ENCODE measurements at places on chromosomes 5 and 9.

DNA sequence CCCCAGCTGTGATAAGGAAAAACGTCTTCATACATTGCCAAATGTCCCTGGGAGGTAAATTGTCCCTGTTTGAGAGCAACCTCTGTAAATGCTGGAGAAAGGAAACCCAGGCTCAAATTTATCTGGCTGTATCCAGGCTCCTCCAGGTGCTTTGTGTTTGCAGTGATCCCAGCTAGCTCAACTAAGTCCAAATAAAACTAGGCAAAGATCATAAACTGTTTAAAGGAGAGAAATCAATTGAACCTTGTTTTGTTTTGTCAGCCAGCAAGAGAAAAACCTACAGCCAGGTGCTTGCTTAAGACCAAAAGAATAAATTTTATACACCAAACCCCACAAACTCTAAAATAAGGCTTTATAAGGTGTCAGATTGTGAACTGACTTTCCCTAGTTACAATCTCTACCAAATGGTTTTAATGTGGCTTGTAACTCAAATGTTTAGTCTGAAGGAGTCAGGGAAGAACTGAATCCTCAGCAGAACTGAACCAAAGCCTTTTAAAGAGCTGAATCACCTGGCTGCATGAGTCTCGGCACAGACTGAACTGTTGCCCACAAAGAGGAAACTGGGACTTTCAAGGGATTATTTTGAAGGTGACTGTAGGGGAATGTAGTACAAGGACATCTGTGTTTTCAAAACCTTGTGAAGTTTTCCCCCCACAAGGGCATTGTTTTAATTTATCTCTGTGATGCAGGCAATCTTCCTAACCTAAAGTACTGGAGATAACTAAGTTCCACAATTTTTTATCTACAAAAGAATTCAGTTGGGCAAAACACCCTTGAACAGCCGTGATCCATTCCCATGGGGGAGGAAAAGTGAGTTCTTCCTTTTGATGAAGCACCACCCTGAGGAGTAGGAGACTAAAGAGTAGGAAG lies 201.7 kb upstream of the TARS1 start:
- DNase-seq, result no peak

DNA sequence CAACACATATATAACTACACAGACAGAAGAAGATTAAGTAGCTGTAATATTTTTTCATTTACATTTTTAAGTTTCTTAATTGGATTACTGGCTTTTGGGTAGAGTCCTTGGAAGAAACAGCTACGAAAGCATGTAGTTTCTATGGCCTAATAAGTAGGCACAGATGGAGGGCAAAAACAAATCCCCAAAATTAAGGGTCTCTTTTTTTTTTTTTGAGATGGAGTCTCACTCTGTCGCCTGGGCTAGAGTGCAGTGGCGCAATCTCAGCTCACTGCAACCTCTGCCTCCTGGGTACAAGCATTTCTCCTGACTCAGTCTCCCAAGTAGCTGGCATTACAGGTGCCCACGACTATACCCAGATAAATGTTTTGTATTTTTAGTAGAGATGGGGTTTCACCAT lies 27.1 kb upstream of the MTMR12 start:
- no peak for DNase-seq

- no peak for DNase-seq
These were observed 88.9 kb downstream of the CDK5RAP2 start for GRCh38 chr9:120490888-120491595.

DNA sequence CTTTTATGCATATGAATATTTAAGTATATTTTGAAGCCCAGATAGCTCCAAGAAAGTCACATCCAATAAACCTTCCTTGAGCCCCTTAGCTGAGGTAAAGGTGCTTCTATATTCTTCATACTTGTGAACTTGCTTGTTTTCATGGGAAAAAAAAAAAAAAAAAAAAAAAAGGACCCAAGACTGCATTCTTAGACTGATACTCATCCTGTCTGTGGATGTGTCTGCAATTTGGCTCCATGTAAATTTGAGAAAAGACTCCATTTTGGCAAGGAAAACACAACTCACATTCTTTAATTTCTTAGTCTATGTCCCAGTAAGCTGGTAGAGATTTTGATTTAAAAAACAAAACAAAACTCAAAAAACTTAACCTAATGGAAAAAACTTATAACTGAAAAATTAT lies 238.3 kb downstream of the FBXL17 start:
- no peak for DNase-seq

- no peak for DNase-seq
These were observed 90.6 kb downstream of the PSD2 start for GRCh38 chr5:139886213-139886612.

DNA sequence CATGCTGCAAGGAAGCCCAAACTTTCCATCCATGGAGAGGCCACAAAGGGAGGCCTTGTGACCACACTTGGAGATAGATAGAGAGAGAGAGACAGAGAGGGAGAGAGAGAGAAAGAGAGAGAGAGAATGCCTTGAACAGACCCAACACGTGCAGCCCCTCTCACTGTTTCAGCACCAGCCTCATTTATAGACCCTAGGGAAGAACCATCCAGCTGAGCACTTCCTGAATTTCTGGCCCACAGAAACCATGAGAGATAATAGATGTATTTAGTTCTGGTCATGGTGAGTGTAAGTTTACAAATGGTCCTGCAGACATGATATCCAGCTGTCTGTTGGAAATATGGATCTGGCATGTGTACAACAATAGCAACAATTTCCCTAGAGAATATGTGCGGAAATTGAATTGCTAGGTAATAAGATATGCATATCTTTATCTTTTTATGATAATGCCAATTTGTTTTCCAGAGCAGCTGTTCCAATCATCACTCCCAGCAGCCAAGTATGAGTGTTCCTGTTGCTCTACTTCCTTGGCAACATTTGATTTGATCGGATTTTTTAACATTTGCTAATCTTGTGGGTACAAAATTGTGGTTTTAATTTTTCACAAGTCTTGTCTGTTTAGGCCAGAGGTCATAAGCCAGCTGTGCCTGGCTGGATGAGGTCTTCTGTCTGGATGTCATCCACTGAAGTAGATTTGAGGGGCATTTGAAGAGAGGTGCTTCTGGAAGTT lies 217.3 kb upstream of the IL12B start:
- DNase-seq, result no peak

DNA sequence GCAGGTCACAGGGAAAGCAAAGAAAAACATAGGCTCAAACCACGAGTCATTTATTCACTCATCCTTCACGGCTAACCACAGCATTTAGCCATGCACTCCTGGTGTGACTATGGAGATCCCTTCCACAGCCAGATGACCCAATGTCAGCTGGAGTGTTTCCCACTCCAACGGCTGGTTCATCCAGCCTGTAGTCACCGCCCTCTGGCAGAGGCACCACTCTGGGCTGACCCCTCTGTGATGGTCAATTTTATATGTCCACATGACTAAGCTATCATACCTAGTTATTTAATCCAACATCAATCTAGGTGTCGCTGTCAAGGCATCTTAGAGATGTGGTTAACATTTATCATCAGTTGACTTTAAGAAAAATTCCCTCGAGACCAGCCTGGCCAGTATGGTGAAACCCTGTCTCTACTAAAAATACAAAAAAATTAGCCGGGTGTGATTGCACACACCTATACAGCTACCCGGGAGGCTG lies 9.5 kb upstream of the PHF19 start:
- no peak for DNase-seq

DNA sequence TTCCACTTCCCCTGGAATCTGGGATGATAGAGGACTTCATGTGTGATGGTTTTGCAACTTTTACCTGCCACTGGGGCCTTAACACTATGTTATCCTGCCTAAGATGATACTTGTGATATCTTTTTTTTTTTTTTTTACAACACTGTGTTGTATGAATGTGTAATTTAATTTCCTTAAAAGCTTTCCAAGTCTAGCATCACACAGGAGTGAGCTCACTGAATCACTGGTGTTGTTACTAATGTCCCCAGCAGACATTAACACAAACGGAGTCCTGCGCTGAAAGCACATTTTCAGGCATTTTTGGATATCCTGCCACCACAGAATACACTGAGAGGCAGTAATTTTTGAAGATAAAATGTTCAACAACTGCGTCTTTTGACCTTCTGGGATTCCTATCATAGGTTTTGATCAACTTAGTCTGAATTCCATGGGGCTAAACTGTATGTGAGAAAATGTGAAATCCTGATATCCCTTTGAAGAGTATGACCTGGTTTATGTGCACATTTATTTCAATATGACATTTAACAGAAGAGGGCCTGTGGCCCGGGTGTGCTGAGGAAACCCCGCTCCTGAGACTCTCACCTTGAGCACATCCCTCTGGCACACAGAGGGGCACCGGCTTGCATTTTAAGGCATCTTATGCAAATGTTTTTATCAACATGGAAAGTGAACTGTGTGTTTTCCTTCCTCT lies 118.0 kb downstream of the FSTL4 start:
- DNase-seq, result no peak

DNA sequence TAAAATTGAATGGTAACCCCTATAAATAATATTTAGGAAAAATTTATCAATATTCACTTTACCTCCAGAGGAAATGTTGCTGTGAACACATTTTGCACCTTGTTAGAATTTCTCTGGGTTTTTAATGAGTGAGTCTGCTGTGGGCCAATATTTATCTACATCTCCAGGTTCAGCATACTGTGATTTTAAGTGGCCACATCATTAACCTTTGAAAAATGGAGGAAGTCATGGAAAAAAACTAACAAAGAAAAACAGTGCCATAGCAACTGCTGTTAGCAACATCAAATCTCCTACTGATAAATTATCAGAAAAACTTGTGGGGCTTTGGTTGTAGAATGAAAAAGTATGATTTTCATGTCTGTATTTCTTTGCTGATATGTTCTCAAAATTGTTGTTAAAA lies 55.0 kb downstream of the CD180 start:
- DNase-seq, result no peak

- no peak for DNase-seq
These were observed 1242.3 kb upstream of the WWC1 start for GRCh38 chr5:167049043-167049663.

DNA sequence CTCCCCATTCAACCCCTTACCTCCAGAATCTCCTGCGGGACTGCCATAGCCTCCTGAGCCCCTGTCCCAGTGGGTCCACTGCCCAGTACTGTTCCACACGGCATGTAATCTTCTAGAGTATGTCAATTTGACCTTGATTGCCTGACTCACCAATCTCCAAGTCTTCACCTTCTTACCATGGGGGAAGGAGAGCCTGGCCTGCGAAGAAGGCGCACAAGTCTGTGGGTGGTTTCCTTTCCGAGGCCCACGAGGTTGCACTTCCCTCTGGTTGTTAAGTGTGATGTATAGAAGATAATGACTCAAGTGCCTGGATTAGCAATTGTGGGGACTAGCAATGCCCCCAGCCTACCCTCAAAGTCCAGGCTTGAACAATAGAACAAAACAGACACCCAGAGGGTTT lies 8.1 kb upstream of the TENT4A start:
- DNase-seq, result no peak

- no peak for DNase-seq
These were observed 56.8 kb downstream of the PUM3 start for GRCh38 chr9:2787065-2787464.

- DNase-seq, result no peak
These were observed 55.1 kb downstream of the EHMT1 start for GRCh38 chr9:137673886-137674285.

DNA sequence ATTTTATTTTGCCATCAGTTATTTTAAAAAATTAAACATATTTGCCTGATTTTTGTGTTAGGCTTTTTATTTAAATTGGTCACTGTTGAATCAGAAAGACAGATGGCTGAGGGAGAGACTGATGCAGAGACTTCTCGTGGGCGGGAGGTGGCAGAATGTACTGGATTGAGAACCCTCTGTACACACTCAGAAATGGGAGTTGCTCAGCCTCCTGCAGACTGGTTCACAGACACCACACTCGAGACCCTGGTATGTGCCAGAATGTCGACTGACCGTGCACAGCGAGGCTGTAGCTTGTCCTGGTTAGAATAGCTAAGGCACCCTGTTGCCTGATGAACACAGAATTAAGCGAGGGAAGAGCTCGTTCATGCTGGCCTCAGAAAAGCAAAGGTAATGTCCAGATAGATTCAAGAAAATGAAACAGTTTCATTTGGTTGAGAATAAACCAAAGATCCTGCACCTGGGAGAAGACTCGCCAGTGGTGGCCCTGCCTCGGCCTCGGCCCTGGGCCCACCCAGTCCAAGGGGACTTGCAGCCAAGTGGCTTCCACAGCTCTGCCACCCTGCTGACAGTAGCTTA lies 71.3 kb upstream of the OTULINL start:
- DNase-seq, result no peak

DNA sequence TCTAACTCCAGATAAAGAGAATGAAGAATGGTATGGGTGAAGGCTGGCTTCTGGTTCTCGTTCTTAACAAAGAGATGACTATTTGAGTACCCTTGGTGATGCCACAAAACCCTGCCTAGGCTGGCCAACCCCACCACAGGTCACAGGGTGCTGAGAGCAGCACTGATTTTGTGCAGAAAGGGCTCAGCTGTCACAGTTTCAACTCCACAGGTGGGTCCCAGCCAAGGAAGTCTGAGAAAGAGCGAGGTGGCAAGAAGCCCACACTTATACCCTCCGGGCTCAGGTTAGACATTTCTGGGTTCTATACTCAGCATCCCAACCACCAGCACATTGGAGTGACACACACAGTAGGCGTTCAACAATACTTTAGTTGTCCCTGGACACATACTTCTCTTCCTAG lies 118.1 kb downstream of the SLIT3 start:
- no peak for DNase-seq

- no peak for DNase-seq
These were observed 8.4 kb upstream of the DMRT3 start for GRCh38 chr9:967903-968641.

DNA sequence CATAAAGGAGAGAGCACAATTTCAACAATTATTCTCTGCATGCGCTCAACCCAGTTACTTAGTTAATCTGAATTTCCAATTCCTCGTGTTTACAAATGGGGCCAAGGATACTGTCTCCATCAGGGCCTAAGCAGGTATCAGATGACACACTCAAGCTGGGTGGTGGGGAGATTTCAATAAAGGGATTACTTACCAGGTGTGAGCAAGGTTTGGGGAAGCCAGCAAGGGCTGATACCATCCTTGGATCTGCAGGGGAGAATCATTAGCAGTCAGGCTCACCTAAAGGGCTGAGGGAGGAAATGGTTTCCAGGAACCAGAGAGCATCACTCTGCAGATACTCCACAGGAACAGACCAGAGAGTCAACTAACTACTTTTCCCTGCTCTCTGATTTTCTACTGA lies 487.1 kb downstream of the NTRK2 start:
- DNase-seq, result no peak

DNA sequence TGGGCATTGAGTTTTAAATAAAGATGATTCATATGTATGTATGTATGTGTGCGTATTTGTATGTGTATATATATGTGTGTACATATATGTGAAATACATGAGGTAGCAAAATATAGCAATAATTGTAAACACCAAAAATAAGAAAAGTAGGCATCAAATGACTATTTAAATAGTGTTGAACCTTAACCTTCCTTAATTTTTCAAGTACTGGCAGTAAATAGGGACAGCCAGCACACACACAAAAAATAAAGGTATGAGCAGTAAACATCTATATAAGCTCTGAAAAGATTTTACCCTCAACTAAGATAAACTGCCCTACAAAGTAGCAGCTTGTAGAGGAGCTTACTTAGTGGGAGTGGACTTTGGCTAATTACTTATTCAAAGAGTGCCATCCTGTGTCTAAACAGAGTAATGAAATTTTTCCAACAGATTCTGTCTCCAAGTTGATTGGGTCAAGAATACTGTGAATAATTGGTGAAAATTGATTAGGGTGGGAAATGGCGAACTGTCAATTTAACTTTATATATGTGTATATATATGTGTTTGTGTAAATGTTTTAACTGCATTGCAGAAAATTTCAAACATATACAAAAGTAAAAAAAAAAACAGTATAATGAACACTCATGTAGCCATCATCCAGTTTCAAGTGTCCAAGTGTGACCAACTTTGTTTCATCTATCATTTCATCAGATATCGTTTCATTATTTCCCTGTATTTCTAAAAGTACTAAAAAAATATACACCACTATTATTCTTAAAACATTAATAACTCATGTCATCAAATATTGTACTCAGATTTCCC lies 2.0 kb upstream of the ADAMTS6 start:
- no peak for DNase-seq
